ENCODE measurements at places on chromosomes 12 and 14.

GRCh38 chr12:131901431-131902331 lies 7.3 kb downstream of the ULK1 start:
- DNase-seq: no peak

GRCh38 chr14:91315844-91316267 lies 71.4 kb upstream of the GPR68 start:
- no peak for DNase-seq

DNA sequence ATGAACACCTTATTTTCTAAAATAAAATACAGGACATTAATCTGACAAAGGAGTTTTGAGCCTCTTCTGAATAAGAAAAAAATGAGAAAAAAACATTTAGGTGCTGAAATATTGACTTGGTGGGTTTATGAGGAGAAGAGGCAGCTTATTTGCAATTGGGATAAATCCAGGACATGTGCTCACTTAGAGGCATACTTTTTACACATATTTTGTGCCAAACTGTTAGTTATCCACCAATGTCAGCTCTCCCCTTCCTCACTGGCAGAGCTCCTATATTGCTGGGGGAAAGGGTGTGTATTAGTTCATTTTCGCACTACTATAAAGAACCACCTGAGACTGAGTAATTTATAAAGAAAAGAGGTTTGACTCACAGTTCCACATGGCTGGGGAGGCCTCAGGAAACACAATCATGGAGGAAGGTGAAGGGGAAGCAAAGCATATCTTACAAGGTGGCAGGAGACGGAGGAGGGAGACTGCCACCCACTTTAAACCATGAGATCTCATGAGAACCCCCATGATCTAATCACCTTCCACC lies 135.4 kb upstream of the EGLN3 start:
- no peak for DNase-seq

- DNase-seq: no peak
Observed at GRCh38 chr12:82832096-82832495, 145.4 kb downstream of the TMTC2 start.

GRCh38 chr12:43763769-43764168 lies 5.0 kb downstream of the IRAK4 start:
- DNase-seq: no peak

- DNase-seq: no peak
Observed at GRCh38 chr12:110869026-110869425, 22.2 kb downstream of the CCDC63 start.

- peak; percentile 75 for DNase-seq
Observed at GRCh38 chr12:94898388-94898787, 105.1 kb downstream of the NDUFA12 start.

- no peak for DNase-seq
Observed at GRCh38 chr14:72120315-72120714, 188.1 kb downstream of the RGS6 start.

All from NCI-H82 (cell line).